ENCODE measurements at places on chromosomes 13 and 19.
A peak's percentile ranks its signal among the peaks of the same experiment; 100 is the strongest.

GRCh38 chr13:52780092-52780491 lies 40.5 kb upstream of the CNMD start:
- no peak for DNase-seq

- DNase-seq: no peak
Observed at GRCh38 chr13:70042193-70042592, 65.4 kb upstream of the ATXN8OS start.

- DNase-seq: no peak
Observed at GRCh38 chr19:33689138-33689746, 67.5 kb downstream of the CHST8 start.

GRCh38 chr13:65508745-65509144 lies 1721.4 kb downstream of the PCDH9 start:
- DNase-seq: no peak

GRCh38 chr13:30115257-30115600 lies 192.1 kb downstream of the KATNAL1 start:
- DNase-seq: no peak

DNA sequence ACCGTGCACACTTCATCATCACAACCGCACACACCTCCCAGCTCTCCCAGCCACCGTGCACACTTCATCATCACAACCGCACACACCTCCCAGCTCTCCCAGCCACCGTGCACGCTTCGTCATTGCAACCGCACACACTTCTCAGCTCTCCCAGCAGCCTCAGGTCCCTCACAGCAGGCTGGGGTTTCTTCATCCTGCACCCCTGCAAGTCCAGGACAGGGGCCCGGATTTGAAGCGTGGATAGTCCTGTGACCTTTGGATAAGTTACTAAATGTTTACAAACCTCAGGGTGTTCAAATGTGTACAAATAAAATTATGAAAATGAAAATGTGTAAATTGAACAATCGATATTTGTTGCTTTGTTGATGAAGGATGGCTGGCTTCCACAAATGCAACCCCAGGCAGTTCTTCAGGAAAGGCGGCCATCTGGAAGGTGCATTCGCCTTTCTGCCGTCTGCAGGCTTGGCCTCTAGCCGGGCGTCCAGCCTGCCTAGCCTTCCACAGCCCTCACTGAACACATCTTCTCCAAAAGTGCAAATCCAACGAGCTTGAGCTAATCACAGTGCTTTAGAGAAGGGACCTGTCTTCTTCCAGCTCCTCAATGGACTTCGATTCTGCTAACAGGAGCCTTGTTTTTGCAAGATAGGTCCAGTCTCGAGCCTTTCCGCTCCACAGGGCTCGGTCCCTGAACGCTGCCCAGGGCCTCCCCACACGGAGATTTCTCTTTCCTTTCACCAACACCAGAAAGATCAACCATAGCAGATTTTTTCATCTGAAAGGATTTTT lies 74.2 kb downstream of the SPACA7 start:
- no peak for DNase-seq

GRCh38 chr13:51715613-51716012 lies 88.3 kb downstream of the DHRS12 start:
- peak; percentile 39 for DNase-seq

DNA sequence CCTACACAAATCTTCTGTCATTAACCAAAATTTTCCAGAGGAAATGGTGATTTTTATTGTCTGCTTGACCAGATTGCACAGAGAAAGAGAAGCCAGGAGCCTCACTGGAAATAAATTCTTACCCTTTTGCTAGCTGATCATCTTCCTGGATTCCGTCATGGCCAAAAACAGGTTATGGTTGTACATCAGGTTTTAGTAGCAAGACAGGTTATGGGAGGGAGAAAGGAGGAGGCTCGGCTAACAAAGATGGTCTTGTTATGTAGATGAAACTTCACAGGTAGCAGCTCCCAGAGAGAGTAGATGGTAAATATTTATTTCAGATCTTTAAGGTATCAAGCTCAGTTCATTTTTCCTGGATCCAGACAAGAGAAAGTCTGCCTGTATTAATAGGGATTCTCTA lies 19.7 kb upstream of the CEACAM3 start:
- peak; percentile 72 for DNase-seq

DNA sequence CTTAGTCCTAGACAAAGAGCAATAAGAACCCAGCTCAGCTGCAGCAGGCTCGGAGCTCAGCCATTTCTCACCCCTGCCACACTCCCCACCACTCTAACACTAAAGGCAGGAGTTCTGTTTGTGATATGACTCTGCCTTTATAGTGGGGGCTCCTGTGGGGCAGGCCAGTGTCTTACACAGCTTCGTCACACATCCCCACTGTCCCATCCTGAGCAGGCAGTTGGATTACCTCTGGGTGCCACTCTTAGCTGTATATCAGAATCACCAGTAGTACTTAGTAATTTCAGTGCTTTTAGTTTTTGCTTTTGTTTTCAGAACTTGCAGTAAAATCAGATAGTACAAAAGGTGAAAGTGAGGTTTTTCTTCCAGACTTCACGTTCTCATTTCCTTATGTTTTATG lies 16.8 kb downstream of the SAMD4B start:
- DNase-seq: no peak

- DNase-seq: no peak
Observed at GRCh38 chr19:35755550-35756376, 1.1 kb downstream of the HSPB6 start.

- no peak for DNase-seq
Observed at GRCh38 chr13:72144636-72145035, 277.6 kb upstream of the DACH1 start.

DNA sequence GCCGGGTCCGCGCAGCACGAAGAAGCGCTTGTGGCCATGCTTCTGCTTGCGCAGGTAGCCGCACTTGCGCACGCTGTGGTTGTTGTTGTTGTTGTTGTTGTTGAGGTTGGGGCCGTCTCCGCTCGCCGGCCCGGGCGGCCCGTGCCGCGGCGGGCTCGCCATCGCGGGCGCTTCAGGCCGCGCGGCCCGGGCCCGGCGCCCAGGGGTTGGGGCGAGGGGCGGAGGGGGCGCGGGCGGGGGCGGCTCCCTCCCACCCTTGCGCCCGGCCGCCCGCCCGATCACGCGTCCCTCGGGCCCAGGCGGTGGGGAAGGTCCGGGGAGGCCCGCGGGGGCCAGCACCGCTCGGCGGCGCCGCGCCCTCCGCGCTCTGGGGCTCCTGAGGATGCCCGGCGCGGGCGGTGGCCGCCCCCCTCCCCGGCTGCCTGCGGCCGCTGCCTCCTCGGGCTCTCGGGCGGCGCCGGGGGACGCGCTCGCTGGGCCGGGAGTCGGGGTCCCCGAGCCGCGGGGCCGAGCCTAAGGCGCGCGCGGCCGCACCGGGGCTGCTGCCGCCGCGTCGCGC lies 412 bp downstream of the IRS2 start:
- DNase-seq: no peak

- no peak for DNase-seq
Observed at GRCh38 chr13:106274551-106275203, 260.8 kb downstream of the EFNB2 start.

- DNase-seq: no peak
Observed at GRCh38 chr13:26749285-26749684, 11.3 kb downstream of the GPR12 start.

GRCh38 chr13:86633346-86633745 lies 834.1 kb upstream of the SLITRK6 start:
- DNase-seq: no peak

GRCh38 chr13:44120043-44120442 lies 240.3 kb downstream of the LACC1 start:
- no peak for DNase-seq

DNA sequence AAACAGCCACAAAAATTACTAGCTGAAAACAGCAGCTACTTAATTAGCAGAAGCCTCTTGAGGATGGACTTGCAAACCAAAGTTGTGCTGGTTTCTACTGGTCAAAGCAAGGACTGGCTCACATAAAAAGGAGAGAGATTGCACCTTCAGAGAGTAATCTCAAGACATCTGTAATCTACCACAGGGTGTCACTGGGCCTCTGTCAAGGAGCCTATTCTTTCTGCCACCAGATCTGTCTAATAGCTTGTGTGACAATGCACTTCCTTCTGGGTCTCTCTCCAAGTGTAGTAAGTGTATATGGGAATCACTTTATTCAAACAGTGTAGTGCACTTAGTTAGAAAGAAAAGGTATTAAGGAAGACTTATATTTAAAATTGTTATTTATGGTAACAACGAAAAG lies 24.4 kb upstream of the ZNF561 start:
- no peak for DNase-seq

DNA sequence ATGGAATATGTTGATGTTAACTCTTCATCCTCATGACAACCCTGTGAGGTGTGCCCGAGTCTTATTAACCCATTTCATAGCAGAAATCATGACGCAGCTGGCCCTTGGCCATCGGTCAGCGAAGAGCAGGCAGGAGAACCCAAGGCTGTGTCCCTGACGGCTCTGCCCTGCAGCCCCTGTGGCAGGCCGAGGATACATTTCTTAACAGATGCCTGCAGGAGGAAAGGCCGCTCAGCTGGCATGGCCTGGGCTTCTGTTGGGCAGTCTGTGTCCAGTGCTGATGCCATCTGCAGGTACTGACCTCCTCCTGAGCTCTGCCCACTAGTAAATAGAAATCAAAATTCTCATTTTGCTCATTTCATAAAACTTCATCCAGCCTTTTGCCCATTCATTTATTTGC lies 35.4 kb upstream of the MCF2L start:
- no peak for DNase-seq

DNA sequence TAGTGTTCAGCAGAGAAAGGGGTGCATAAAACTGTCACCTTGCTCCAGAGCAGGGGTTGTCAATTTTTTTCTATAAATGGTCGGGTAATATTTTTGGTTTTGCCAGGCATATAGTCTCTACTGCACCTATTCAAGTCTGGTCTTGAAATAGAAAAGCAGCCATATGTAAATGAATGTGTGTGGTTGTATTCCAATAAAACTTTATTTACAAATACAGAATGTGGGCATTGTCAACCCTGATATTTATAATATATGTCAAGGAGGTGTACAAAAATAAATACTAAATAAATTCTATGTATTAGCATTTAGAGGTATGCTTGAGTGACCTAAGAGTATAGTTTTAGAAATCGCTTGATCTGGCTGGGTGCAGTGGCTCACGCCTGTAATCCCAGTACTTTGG lies 97.6 kb upstream of the SPRY2 start:
- no peak for DNase-seq

DNA sequence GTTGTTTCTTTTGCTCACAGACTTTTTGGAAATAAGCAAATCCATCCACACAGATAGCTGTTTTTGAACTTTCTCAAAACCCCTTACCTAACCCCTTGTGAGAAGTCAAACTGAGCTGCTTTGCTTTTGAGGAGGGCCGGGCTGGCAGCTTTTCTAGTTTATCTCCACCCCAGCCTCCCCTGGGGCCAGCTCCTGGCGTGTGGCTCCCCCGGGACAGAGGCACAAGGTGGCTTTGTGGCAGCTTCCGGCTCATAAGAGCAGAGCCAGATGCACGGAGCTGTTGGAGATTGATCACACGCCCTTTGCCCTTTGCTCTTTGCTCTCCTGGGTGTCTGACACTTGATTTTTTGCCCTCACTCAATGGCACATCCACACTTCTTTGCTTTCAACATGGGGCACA lies 24.9 kb upstream of the RNF113B start:
- DNase-seq: no peak

DNA sequence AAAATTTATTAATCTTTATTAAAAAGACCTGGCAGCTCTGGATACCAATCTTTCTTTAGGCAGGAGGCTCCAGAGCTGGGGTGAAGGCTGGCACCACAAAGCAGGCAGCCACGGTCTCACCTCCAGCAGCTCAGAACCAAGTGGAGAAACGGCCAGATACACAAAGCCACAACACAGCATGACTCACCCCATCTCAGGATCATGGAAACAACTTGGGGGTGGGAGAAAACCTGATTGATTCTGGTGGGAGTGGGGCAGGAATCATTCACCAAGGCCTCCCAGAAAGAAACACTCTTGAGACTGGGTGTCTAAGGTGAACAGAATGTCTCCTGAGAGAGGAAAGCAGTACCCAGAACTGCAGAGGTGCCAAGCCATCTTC lies 64.2 kb downstream of the CRYL1 start:
- DNase-seq: no peak

- DNase-seq: no peak
Observed at GRCh38 chr19:56806639-56807038, 33.9 kb downstream of the PEG3 start.

DNA sequence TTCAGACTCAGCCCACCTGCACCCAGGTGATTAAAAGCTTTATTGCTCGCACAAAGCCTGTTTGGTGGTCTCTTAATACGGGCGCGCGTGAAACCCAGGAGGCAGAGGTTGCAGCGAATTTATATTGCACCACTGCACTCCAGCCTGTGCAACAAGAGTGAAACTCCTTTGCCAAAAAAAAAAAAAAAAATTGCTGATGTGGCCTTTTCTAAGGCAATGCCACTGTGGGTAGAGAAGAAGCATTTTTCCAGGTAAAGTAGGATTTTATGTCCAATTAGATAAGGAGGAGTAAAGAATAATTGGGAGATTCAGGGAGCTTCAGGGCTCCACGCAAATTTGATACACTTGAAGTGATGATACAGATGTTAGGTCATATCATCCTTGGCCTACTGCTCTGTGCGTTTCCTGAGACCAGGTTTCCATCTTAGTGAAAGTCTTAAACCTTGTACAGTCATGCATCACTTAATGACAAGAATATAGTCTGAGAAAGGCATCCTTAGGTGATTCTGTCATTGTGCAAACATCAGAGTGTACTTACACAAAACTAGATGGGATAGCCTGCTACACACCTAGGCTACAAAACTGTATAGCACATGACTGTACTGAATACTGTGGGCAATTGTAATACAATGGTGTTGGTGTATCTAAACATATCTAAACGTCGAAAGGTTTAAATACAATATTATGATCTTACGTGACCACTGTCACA lies 150.9 kb downstream of the SPRY2 start:
- DNase-seq: no peak

- no peak for DNase-seq
Observed at GRCh38 chr19:50835785-50836542, 2.6 kb upstream of the KLK15 start.

DNA sequence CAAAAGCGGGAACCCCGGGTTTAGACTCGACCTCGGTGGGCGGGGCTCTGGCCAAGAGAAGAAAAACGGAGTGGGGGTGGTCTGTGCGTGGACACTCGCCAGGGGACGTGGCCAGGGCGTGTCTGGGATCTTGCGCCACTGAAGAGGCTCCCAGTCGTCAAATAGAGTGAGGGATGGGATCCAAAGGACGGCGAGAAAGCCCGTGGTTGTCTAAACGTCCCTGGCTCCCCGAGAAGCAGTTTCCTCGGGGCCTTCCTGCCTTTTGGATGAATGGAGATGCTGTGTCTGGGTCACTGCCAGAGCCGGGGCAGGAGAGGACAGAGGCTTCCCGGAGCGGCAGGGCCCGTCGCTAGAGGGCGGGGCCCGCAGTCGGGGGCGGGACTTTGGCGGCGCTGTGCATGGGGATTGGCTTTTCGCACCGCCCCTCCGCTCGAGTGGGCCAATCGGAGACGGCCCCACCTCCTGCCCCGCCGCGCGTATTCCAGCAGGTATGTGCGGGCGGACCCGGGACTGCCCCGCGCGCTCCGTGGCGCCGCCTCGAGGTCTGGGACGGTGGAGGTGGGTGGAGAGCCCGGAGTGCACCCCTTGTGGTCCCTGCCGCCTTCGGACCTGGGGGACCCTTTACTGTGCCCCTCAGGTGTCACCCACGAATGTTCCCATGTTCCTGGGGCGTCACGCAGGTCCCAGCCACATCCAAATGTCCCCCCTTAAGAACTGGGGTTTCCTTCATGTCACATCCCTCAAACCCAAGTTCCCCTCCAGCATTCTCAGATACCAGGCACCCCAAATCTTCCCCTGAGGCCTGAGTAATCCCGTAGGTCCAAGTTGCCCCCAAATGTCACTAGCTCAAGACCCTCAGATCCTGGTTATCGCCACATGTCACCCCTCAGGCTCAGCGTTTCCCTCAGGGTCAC lies 38.3 kb downstream of the ZSWIM4 start:
- no peak for DNase-seq

Measured in epithelial cell of prostate (primary cell).